ENCODE measurements at places on chromosomes 6 and 20.

DNA sequence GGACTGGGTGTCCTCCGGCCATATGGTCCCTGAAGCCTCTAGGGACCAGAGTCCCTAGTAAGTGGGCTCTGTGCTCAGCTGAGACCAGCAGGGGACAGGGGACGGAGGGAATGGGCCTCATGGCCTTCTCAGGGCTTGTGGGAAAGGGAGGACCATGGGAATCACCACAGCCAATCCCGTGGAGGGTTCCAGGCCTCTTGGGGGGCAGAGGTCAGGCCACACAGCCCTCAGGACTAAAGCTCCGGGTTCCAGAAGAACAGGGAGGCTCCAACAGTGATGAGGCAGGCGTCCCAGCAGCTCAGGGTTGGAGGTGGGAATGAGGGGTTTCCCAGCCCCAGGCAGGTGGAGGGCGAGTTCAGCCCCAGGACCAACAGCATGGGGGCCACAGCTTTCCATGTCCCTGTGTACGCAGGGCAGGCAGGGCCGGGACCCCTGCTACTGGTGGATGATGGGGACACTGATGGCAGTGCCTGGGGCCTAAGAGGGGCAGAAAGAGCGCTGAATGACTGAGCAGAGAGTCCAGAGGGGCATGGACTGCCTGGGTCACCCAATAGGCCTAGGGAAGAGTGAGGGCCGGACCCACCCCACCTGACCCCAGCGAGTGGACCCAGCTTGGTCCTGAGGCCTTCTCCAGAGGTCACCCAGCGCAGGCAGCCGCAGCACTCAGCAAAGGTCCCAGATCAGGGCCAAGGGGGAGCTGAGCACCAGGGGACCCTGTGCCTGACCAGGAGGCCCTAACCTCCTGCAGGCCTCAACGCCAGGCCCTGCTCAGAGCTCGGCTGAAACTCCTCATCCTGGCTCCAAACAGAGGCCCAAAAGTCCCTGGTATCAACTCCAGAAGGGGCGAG, 8.8 kb downstream of the MYL9 start:
- DNase-seq: no peak

DNA sequence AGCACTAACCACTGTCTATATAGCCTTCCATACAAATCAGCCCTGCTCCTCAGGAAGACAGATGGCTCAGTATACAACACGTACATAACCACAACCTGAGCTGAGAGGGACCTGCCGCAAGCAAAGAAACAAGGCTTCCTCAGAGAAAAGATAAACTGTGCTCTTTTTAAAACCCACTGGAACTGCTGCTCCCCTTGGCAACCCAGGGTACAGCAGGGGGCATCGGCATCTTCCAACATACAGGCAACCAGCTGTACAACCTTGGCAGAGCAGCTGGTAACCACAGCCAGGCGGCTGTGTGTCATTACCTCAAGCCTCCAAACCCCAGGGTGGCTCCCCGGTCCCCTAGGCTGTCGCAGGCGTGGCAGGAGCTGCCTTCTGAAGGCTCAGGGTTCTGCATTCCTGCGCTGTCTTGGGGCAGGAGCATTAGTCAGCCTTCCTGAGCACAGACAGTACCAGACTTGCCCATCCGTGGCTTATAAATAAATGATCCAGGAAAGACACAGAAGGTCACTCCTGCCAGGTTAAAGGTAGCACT, 249.5 kb downstream of the ADGRG6 start:
- DNase-seq: no peak

DNA sequence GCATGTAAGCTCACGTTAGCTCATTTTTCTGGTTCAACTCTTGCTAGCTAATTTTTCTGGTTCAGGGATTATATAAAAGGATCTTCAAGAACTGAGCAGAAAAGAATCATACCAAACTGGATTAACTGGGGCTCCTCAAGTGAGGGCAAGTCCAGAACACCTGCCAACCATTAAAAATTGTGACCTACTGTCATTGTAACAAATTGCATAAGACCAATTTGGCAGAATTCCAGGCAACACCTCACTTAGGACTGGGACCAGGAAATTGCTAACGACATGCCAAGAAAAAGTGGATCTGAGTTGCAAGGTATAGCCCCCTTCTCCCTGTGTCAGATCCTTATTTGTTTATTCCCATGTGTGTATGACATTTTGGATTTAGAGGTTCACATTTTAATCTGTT, 216.6 kb downstream of the HIVEP2 start:
- no peak for DNase-seq

DNA sequence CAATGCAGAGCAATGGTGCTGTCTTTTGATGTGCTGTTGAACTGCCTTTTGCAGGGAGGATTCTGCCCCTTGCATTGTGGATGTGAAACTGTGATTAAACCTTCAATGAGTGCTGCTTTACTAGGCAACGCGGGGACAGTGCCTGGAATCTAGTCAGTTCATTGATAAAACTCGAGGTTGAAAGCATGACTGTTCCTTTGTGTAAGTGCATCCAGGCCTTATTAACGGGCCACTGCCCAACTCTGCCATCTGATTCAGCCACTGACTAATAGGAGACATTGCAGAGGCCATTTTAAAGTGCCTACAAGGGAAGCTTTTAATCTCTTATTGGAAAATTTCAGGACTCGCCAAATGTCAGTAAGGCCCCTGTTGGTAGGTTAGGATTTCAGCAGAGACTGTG, 49.3 kb downstream of the SLC35F1 start:
- DNase-seq: peak; percentile 10

GRCh38 chr6:77106992-77107391, 356.3 kb downstream of the HTR1B start:
- no peak for DNase-seq

DNA sequence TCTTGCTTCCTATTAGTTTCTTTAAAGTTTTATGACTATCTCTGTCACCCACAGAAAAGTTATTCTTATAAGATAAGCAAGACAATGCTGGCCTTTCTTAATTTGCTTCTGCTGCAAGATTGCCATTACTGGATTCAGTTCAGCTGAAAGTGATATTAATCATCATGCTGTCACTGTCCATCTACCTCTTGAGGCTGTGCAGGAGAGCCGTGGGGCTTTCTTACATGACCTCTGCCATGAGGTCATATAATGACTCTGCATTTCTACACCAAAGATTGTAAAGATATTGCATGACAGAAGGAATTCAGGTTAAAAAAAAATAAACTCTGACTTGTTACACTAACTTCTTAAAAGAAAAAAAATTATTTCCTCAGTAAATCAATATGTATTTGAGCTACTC, 106.9 kb downstream of the TRDN start:
- peak; percentile 63 for DNase-seq

DNA sequence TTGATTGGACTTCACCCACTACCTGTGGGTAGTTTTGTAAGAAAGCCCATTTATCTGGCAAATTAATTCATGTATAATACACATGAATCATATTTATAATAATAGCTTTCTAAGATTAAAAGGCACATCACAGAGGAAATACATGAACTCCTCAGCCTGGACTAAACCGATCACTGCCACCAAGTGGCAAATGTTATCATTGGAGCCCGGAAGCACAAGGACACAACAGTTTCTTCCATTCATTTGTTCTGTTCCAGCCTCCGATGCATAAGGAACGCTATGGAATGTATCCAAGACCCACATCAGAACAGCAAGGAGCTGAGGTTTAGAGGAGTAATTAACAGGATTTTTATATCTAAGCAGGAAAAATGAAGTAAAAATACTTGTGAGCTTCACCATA, 13.9 kb upstream of the IPCEF1 start:
- no peak for DNase-seq

- DNase-seq: no peak
These were observed 37.5 kb upstream of the ADGRF1 start for GRCh38 chr6:47079638-47080037.

- peak; percentile 93 for DNase-seq
These were observed 52.6 kb upstream of the NFATC2 start for GRCh38 chr20:51595058-51595532.

DNA sequence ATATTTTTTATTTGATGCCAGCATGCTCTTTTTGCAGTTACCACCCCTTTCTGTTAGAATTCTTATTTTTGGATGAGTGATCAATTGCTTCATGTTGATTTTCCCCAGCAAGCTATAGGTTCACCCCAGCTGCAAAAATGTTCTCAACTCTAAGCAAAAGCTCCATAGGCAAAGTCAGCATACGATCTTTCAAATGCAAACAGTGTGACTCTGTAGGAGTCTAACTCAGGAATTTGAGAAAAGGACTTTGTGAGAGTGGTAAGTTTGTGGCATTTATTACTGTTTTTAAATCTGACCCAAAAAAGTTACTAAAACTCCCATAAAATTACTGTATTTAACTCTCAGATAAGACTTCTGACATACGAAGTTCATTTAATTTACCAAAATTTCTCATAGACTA, 134.9 kb upstream of the HSF2 start:
- DNase-seq: no peak

- no peak for DNase-seq
These were observed 242.0 kb downstream of the FOXA2 start for GRCh38 chr20:22342410-22342809.

DNA sequence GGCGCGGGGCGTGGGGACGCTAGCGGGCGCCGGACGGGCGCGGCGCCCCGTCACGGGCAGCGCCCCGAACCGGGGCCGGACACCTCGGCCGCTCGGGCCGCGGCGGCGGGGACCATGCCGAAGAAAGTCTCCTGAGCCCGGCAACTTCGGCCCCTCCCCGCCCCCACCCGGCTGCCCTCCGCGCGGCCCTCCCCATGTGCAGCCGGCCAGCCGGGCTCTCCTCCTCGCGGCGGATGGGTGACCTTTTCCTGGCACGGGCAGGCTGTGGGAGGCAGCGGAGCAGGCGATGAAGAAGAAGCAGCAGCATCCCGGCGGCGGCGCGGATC, 278 bp downstream of the UST start:
- DNase-seq: no peak

- no peak for DNase-seq
These were observed 157.7 kb upstream of the EYA4 start for GRCh38 chr6:133083248-133083967.

- no peak for DNase-seq
These were observed 124.3 kb upstream of the TMEM170B start for GRCh38 chr6:11413117-11413687.

DNA sequence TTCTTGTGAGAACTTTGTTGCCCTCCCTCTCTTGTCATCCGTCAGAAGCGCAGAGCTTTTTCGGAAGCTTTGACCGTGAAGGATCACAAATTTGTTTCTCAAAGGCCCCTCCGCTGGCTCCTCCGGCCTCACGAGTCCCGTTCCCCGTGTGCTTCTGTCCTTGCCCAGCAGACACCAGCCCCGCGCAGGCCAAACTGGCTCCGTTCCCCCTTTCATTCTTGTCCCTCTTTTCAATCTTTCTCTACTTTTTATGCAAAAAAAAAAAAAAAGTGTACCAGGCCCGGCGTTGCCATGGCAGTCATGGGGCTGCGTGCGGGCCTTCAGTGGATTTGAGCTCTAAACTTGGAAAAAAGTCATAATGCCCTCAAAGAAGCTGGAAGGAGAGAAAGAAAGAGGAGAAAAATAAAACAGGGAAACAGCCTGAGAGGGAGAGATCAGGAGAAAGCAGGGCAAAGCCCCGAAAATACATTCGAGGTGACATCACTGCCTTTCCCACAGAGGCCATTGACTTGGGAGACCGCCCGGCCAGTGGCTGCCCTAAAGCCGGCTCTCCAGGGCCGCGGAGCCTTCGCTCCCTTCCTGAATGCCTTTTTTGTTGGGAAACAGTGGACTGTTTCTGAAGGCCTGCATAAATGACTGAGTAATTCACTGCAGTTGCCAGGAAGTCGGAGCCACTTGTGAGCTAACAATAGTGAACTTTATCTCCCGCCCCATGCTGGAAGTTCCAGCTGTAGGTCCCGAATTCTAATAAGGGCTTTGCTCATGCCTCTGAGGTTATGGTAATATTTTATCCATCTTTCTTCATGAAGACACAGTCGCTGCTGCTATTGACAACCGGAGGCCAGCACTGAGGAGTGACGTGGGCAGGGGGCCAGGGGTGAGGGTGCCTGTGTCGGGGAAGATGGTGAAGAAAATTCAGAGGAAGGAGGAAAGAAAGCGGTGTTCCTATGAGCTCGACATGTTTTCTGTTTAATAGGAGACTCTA, 670.9 kb downstream of the QKI start:
- peak; percentile 82 for DNase-seq

DNA sequence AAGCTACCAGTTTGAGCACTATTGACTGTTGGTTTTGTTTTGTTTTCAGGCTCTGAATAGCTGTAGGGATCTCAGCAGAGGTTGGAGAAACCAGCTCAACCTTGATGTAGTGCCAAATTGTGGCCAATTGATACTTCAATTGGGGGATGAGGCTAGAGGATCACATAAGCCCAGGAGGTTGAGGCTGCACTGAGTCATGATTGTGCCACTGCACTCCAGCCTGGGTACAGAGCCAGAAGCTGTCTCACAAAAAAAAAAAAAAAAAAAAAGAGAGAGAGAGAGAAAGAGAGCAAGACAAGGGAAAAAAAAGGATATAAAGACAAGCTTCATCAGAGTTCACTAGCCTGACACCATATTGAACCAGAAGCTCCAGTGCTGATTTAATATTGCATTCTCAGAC, 702.1 kb downstream of the FRK start:
- DNase-seq: no peak

GRCh38 chr6:169398342-169399105, 144.9 kb upstream of the THBS2 start:
- no peak for DNase-seq

GRCh38 chr6:167279766-167280446, 11.2 kb upstream of the UNC93A start:
- DNase-seq: no peak

DNA sequence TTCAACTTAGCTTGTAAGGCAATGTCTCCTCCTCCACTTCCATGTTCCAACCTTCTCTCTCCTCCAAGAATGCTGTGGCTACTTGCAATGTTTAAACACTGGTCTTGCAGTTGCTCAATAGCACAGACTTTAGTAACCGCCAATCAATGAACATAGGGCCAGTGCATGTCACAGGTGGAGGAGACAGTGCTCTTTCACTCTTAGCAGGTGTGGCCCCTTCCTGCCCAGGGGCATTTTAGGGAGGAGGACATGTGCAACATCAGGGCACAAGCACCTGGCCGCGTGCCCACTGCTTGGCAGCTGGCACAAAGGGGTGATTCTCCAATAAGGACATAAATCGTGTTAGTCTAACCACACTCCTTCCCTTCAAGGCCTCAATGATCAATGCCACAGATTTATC, 41.3 kb downstream of the ADGRF1 start:
- no peak for DNase-seq

DNA sequence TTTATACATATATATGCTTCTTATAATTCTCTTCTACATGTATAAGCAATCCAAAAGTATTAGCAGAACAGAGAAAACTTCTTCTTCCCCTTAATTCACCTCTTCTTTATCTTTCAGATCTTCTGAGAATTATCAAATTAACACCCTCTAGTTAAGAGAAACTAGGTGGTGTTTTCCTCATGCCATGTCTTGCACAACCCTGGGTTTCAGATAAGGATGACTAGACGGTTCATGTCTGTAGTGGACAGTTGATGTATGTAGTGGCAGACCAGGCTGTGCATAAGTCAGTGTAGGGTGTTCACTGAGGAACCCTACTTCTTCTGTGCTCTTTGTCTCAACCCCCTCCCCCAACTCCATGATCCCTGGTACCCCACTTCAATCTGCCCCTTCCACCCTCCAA, 187.3 kb downstream of the SAMD5 start:
- no peak for DNase-seq

- DNase-seq: no peak
These were observed 868 bp downstream of the SRSF3 start for GRCh38 chr6:36594816-36595643.

Data from COLO829 (cell line).